ENCODE measurements at places on chromosomes 5 and 9. TPM values are rescaled to one million over a fixed set of nuclear protein-coding genes. Genes with fewer than 3 reads are reported as not detected.

The TAF1L gene
- total RNA-seq: not detected

The TMEM8B gene
- 0.38 TPM for total RNA-seq

The TRPM3 gene
- total RNA-seq: 0.37 TPM

The SLC6A3 gene
- total RNA-seq: not detected

The SLC25A2 gene
- total RNA-seq: not detected

The IL3 gene
- total RNA-seq: not detected

The EGR1 gene
- total RNA-seq: 0.75 TPM

The LPAR1 gene
- total RNA-seq: 28.2 TPM

The C7 gene
- total RNA-seq: not detected

The CYLC2 gene
- not detected for total RNA-seq

The MSMP gene
- not detected for total RNA-seq

All from Caki2 (cell line).